ENCODE measurements at places on chromosomes 16 and 17. TPM values are rescaled to one million over a fixed set of nuclear protein-coding genes. Genes with fewer than 3 reads are reported as not detected.

ALOX15 gene
- 0.18 TPM for total RNA-seq

RUNDC3A gene
- total RNA-seq, result 0.16 TPM

MT1M gene
- total RNA-seq, result not detected

DNA sequence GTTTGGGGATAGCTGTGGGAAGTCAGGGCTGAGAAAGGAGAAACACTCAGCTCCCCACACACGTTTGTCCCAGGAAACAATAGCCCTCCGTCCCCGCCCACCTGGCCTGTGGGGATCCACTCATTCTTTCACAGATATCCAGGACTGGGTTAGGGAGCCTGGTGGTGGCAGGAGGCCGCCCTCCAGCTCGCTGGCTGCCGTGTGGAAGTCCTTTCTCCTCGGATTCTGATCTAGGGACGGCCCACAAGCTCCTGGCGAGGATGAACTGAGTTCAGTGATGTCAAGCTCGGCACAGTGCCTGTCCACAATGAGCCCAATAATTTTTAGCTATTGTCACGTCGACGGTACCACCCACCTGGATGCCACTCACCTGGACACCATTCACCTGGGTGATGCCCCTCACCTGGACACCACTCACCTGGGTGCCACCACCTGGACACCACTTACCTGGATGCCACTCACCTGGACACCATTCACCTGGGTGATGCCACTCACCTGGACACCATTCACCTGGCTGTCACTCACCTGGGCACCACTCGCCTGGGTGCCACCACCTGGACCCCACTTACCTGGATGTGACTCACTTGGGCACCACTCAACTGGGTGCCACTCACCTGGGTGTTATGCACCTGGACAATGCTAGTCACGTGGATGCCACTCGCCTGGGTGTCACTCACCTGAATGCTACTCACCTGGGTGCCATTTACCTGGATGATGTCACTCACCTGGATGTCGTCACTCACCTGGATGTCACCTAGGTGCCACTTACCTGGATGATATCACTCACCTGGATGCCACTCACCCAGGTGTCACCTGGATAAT, 172.5 kb upstream of the FOXF1 start:
- no peak for DNase-seq

GRCh38 chr17:46984341-46984740, 5.3 kb upstream of the RPRML start:
- no peak for DNase-seq
